GOT3 (cell line): ENCODE measurements at places on chromosomes 16 and 17.

- DNase-seq = no peak
Measured at GRCh38 chr17:15512071-15512709, 44.8 kb upstream of the CDRT4 start.

GRCh38 chr17:9057310-9057709 lies 36.0 kb downstream of the NTN1 start:
- DNase-seq = no peak

- DNase-seq = no peak
Measured at GRCh38 chr17:63275318-63275970, 170.7 kb downstream of the CYB561 start.

DNA sequence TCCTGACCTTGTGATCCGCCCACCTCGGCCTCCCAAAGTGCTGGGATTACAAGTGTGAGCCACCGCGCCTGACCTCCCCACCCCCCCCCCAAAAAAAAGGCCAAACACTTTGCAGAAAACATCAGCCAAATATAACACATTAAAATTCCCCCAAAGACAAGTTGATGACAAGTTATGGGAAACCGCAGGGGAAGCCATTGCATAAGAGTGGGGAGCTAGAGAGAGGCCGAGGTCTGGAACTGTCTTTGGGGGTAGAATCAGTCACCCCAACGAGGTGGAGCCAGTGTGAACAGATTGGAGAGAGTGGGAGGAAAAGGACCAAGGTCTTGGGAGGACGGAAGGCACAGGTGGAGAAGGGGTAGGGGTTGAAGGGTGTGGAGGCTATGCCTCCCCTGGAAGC lies 2.8 kb downstream of the DRC3 start:
- no peak for DNase-seq

GRCh38 chr16:58459344-58460218 lies 40.4 kb upstream of the NDRG4 start:
- DNase-seq = peak; percentile 36

DNA sequence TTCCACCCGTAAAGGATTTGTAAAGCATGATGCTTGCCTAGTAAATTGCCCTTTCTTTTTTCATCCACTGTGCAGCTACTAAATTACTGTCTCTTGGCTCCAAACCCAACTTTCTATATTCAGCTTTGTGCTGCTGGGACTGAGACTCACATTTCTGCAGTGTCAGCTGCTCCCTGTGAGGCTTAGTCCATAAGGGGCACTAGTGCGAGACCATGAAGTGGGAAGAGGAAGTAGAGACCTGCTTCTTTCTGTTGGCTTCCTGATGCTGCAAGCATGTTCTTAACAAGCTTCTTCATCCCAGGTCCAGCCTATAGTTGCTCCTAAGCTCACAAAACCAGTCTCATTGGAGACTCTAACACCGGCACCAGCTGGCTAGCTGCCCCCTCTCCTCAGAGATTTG lies 74.9 kb upstream of the HS3ST2 start:
- no peak for DNase-seq

- no peak for DNase-seq
Measured at GRCh38 chr17:67912656-67913055, 83.6 kb downstream of the C17orf58 start.

- no peak for DNase-seq
Measured at GRCh38 chr17:7710301-7710700, 5.3 kb downstream of the EFNB3 start.

- no peak for DNase-seq
Measured at GRCh38 chr16:67242138-67242730, 5.0 kb downstream of the FHOD1 start.

GRCh38 chr17:45398800-45399199 lies 33.9 kb downstream of the ARHGAP27 start:
- no peak for DNase-seq

- no peak for DNase-seq
Measured at GRCh38 chr17:78541488-78542206, 35.5 kb downstream of the DNAH17 start.

DNA sequence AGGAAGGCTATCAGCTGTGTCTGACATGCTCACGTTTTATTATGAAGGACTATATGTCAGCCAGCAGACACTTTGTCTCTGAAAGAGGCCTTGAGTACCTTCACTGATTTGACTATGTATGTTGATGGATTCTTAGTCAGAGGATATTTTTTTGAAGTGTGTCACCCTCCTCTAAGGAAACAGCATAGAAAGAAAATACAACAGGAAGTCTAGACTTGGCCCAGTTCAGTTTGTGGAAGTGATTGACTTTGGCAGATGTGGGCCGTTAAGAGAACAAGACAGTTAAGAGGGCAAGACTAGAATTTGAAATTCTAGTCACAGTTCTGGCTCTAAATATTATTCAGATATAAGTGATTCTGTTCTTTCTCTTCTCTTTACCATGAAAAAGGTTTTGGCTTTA lies 471.5 kb downstream of the CDH8 start:
- no peak for DNase-seq

DNA sequence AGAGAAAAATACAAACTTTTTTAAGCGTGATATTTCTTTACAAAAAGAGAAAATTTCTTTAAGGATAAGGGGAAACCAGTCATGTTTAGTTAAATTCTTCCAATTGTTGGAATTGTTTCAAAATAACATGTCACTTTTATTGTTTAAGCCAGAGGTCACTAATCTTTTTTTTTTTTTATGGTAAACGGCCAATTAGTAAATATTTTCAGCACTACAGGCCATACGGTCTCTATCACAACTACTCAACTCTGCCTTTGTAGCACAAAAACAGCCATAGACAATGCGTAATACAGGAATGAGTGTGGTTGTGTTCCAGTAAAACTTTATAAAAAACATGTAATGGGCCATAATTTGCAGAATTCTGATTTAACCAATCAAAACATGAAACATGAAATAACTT lies 401.4 kb downstream of the GRIN2A start:
- no peak for DNase-seq

GRCh38 chr16:80932708-80933095 lies 74.0 kb downstream of the CMC2 start:
- DNase-seq = no peak

DNA sequence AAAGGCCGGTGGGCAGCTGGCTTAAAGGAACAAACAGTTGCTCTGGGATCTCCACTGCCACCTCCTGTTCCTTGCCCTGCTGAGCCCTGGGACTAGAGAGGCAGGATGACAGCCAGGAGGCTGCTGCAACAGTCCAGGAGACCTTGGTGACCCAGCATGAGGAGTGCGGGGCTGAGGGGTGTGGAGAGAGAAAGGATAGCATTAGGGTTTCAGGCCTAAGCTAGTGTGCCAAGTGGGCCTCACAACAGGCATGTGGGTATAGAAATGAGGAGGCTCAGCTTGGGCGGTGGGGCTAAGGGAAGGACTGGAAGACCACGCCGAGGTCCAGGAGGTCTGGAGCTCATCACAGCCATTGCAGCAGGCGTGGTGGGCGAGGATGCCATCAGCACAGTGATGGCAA lies 39.8 kb downstream of the SDK2 start:
- no peak for DNase-seq

DNA sequence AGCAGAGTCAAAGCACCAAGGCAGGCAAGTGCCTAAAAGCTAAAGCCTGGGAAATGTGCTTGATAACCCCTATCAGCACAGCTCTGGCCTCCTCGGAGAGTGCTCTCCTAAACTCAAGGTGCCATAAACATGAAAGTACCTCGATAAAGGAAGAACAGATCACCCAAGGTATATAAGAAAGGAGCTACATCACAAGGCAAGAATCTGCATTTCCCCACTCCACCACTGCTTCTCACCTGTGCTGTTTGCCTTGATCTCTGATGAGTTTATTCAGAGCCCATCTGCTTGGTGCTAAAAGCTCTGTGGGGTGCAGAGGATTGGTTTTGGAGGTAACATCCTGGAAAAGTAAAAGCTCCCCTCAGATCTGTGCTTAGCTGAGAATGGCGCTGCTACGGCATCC lies 449.5 kb upstream of the CDH5 start:
- no peak for DNase-seq

DNA sequence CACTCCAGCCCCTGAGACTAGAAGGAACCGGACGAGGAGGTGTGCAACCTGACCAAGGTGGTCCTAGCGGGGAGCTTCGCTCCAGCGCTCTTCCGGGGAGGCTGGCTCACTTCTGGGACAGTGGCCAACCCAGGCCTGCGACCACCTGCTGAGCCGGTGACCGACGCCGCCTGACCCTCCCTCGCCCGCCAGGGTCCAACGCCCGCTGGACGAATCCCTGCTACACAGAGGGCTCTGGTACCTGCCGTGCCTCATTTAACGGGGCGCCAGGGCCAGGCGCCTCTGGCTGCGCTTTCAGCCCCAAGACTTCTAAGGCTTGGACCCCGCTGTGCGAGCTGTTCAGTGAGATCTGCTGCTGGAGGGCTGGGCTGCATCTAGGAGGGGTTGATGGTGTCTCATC lies 99.5 kb upstream of the KCNJ18 start:
- no peak for DNase-seq

DNA sequence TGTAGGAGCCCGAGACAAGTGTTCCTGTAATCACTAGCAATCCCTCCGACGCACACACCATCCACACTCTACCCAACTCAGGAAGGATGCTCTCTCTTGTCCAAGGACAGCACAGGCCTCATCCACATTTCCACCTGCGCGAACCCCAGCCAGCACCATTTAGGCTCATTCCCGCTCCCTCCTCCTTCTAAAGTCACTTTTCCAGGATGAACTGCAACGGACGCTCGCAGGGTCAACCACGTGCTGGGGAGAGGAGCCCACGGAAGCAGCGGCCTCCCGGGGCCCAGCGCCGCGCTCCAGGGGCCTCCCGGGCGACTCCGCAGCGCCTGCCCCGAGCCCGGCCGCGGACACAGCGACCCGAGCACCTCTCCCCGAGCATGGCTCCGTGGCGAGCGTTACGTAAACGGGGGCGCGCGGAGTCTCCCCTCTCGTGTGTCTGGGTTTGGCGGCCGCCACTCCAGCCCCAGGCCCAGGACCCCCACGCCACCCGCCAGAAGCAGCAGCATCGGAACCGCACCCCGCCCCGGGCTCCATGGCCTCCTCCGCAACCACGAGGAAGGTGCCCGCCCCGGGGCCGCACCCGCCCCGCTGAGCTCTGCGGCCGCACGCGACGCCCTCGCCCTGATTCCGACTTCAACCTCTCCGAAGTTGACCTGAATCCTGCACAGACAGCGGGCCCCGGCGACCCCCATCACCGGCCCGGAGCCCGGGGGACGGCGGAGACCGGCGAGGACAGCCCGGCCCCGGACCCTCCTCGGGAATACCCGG lies 668 bp downstream of the USP36 start:
- DNase-seq = no peak

DNA sequence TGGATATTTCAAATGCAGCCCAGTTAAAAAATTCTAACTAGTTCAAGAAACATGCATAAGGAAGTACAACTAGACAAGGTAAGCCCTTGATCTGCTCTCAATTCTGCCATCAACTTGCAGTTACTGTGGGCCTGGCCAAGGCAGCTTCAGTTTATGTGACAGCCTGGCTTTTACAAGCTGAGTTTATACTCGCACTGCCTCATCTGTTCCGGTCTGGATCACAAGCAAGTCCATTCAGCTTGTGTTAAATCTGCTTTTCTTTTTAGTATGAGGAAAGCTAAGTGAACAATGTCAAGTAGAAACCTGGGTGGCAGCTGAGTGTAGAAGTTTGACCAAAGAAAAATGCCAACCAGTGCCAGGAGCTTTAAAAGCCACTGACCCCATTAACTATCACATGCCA lies 76.6 kb upstream of the CORO6 start:
- no peak for DNase-seq

DNA sequence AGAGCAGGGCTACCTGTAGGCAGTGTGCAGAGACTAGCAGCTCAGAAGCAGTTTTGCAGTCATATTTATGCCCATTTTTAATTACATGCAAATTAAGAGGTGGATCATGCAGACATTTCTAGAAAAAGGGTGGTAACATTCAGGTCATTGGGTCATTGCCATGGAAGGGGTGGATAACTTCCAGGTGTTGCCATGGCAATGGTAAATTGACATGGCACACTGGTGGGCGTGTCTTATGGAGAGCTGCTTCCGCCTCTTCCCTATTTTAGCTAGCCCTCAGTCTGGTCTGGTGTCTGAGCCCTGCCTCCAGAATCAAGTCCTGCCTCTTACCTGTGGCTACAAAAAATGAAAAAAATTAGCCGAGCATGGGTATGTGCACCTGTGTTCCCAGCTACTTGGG lies 2.8 kb upstream of the DNAI2 start:
- DNase-seq = no peak

DNA sequence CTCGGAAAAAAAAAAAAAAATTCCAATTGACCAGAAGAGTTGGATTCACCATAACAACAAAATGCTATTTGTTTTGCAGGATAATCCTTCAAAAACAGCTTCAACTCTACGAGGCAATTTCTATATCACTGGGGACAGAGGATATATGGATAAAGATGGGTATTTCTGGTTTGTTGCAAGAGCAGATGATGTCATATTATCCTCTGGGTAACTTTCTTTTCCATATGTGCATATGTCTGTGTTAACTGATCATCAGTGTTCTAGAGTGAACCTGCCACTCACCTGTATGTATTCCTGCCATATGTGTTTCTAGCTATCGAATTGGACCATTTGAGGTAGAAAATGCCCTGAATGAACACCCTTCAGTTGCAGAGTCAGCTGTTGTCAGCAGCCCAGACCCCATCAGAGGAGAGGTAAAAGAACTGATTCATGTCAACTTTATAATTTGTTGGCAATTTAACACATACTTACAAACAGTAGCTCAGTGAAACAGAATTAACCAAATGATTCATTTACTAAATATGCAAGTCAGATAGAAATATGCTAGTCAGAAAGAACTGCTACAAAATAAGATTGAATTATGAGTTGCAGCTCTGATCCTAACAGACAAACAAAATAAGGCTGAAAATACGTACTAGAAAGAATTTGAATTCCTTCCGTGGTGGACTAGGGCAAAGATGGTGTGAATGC lies 14.2 kb downstream of the ERI2 start:
- DNase-seq = no peak

DNA sequence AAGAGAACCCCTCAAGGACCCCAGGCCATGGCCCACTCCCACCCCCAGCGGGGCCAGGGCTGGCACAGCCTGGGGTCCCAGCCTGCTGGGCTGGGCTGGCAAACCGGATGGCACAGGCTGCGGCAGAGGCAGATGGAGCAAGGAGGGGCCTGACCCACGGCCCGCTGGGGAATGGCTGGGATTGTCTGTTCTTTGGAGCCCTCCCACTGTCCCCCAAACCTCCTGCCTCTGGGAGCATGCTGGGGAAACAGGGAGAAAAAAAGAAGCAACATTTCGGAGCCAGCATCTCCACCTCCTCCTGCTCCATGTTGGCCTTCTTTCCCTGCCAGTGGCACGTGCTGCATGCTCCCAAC lies 37.1 kb upstream of the LHX1 start:
- no peak for DNase-seq

DNA sequence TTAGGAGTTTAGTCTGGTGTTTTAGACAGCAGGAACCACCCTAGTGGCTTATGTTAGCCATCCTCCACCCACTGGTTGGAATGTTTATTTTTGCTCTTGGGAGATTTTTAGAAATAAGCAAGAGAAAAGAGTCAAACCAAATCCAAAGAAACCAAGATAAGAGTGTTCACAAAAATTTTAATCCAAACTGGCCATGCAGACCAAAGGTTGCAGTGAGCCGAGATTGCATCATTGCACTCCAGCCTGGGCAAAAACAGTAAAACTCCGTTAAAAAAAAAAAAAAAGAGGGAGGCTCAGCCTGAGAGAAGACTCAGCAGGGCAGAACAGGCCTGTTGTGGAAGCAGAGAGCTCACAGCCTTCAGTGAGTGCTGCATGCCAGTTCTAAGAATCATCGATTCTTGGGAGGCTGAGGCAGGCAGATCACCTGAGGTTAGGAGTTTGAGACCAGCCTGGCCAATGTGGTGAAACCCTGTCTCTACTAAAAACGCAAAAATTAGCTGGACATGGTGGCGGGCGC lies 12.2 kb upstream of the C16orf54 start:
- DNase-seq = no peak
